CD8-positive, alpha-beta memory T cell (primary cell): ENCODE measurements at places on chromosomes 4 and X. TPM values are rescaled to one million over a fixed set of nuclear protein-coding genes. Genes with fewer than 3 reads are reported as not detected.

Gene USP17L25
- not detected for total RNA-seq

Gene CNGA1
- not detected for total RNA-seq

Gene MAML3
- 0.44 TPM for total RNA-seq

Gene G3BP2
- total RNA-seq, result 195 TPM

Gene SHOX
- not detected for total RNA-seq

Gene PDE5A
- 0.20 TPM for total RNA-seq

Gene MGAT4D
- not detected for total RNA-seq

Gene PSAPL1
- not detected for total RNA-seq

Gene TEX28
- total RNA-seq, result not detected

Gene NUDT10
- total RNA-seq, result 0.92 TPM

Gene HSPA4L
- 0.50 TPM for total RNA-seq

Gene SH3RF1
- 1.4 TPM for total RNA-seq

Gene SPACA5
- total RNA-seq, result not detected

Gene HUWE1
- total RNA-seq, result 437 TPM

Gene INPP4B
- 50.3 TPM for total RNA-seq

Gene FTHL17
- not detected for total RNA-seq

Gene NPY5R
- not detected for total RNA-seq

Gene NKX3-2
- not detected for total RNA-seq

Gene PAGE2
- total RNA-seq, result not detected

Gene ARHGAP36
- not detected for total RNA-seq

Gene GRIA3
- not detected for total RNA-seq

Gene NHSL2
- 0.51 TPM for total RNA-seq

Gene SH3TC1
- 8.9 TPM for total RNA-seq

Gene CXCL5
- total RNA-seq, result not detected

Gene ADH7
- not detected for total RNA-seq

Gene CTAG1B
- not detected for total RNA-seq

Gene PABPC5
- not detected for total RNA-seq

Gene MAOA
- 22.5 TPM for total RNA-seq

Gene VSIG4
- total RNA-seq, result 0.68 TPM

Gene VCX3B
- not detected for total RNA-seq

Gene VEGFD
- total RNA-seq, result not detected

Gene SPANXD
- total RNA-seq, result not detected

Gene ENPP6
- total RNA-seq, result 0.04 TPM

Gene ETDA
- total RNA-seq, result not detected
